AG04449 (cell line): ENCODE measurements at places on chromosomes 12 and 14.

GRCh38 chr14:90742729-90743128 is 73.5 kb downstream of the TTC7B start:
- no peak for DNase-seq

- no peak for DNase-seq
These were observed 108.1 kb downstream of the DIP2B start for GRCh38 chr12:50612882-50613281.

DNA sequence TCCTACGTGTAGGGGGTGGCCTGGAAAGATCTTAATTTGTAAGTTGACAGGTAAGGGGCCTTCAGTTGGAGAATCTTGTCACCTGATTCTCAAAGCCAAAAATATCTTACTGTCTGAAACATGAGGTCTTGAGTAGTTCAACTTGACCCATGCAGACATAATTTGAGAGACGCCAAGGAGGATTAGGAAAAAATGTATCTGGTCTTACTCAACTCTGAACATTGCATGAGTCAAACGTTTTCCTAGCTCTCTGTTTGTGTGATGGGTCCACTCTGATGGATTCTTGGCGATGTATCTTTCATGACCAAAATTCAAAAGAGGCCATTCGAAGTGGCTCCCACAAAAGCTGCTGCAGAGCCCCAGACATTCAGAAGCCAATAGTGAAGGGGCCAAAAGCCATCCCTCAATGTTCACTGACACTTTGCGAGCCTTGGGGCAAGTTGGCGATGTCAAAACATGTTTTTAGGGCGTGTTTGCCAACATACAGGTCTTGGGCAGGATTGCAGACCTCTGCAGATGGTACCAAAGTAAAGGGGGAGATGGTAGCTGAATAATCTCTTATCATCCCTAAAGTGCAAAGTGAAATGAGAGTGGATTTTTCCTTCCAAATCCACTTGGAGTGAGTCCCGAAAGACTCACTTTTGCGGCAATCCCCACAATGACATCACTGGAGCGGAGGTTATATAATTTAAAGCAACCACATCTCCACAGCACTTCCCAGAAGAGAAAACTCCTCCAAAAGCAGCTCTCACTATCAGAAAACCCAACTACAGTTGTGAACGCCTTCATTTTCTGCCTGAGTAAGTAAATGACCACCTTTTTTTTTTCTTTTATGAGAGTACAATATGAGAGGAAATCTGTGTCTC is at the start of gene BDKRB1:
TSS of gene BDKRB1 (plus strand) at position 710 of the 866 bp plus-strand sequence. CDS start 7,473 bp downstream, outside the sequence.
- DNase-seq: peak; percentile 87

DNA sequence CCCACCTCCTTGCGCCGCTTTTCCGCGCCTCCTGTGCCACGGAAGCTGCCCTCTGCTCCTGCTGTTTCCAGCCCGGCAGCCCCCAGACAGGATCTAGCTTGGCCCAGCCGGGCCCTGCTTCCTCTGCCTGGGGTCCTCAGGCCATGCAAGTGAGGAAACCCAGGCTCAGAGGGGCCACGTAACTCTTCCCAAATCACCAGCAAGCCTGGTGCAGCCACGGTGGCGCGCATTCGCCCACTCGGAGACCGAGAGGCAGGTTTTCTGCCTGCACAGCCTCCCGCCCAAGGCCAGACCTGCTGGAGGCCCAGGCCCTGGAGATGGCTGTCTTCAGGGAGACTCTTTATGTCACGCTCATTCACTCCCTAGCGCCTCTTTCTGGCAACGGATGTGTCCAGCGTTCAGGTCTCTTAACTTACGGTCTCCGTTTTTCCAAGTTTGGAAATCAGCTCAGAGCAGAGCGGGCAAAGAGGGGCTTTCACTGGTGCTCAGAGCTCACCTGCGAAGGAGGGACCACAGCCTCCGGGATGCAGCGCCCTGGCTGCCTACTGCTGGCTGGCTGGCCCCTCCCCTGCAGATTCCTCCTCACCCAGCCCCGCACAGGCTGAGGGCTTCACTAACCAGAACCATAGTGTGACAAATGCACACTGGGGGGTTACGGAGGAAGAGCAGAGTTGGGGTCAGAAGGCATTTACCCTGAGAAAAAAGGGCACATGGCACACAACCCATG is 20.6 kb upstream of the CEP170B start:
- no peak for DNase-seq

- no peak for DNase-seq
These were observed 133.8 kb downstream of the BCAT1 start for GRCh38 chr12:24815114-24815423.

DNA sequence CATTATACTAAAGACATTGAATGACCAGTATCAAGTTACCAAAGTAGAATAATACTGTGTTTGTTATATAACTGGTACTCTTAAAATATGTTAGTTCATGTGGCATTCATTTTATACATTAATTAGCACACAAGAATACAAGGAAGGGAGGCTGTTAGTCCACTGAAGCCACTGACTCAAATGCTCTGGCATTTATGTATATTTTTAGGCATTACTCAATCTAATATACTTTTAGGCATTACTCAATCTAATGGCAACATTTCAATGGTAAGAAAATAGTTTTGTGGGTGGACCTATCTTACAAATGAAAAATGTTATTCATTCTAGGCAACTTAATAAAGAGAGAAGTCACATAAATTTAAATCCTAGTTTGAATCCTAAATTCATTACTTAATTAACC is 874.4 kb upstream of the USP15 start:
- DNase-seq: no peak

DNA sequence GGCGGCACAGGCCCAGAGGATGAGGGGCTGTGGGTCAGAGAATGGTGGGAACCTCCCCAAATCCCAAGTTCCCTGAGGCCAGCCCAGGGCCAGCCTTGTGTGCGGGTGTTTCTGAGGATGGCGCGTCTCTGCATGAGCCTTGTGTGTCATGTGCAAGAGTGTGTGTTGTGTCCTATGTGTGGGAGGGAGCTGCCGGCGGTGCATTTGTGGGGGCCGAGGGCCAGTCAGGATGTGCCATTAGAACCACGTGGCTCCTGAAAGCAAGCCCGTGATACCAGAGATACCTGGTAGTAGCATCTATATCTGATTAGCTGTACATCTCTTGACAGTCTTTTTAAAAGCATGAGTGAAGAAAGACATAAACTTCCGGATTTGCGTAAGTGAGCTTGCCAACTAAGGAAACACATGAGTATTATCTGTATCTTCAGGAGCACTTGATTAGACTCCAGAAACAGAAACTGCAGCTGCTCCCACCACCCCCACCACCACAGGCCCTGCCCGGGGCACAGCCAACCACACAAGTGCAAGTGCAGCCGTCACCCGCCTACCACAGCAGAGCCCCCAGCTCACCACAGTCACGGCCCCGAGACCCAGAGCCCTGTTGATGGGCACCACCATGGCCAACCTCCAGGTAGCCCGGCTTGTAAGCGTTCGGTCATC is 19.2 kb downstream of the DDX51 start:
- DNase-seq: no peak

- DNase-seq: no peak
These were observed 877 bp downstream of the BAG5 start for GRCh38 chr14:103561381-103562178.

DNA sequence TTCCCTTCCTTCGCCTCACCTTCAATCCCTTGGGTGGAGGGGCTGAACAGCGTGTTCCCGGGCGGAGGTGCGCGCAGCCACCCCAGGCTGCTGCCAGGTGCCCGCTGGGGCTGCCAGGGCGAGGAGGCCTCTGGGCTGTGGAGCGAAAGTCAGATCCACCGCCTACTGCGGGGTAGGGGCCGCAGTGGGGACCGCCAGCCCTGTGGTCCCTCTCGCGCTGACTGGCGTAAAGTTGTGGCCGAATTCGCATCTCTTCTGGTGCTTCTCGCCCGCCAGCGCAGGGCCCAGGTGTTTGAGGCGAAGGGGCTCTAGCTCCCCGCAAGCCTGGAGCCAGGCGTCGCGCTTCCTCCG is 6.9 kb upstream of the HOXC4 start:
- no peak for DNase-seq

- DNase-seq: no peak
These were observed 271.4 kb downstream of the SSPN start for GRCh38 chr12:26466726-26467125.

- DNase-seq: peak; percentile 91
These were observed 102.7 kb upstream of the USP44 start for GRCh38 chr12:95653771-95654546.

- no peak for DNase-seq
These were observed 309.1 kb upstream of the FKBP4 start for GRCh38 chr12:2485681-2486080.

DNA sequence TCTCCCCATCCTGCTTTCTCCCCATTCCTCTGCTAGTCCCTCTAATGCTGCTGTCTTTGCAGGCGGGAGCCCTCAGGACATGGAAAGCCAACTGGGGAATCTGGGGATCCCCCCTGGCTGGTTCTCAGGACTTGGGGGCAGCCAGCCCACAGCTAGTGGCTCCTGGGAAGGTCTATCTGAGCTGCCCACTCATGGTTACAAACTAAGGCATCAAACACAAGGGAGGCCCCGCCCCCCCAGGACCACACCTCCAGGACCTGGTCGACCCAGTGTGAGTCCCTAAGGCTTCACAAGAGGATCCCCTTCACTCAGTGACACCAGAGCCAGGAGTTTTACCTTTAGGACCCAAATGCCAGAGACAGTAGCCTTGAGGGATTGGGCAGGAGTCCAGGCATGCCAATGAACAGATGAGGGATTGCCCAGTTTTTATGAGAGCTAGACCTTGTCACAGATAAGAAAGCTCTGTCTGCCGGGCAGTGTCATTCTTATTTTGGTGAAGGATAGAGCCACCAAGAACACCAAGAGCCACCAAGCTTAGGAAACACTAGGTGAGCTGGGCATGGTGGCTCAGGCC is 8.0 kb upstream of the CPNE6 start:
- DNase-seq: no peak

DNA sequence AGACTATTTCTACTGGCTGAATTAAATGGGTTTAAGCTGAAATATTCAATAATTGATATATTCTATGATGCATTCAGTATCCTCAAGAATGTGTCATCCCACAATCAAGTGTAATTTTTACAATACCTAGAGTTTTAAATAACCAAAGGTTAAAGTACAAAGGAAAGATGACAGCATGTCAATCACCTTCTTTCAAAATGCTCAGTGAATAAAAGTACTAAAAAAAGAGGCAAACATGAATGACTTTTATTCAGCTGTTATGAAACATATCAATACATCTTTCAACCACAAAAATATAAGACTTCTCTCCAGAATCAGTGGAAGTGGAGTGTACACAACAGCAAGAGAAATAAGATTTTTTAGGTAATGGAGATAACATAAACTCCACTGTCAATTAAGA is 72.0 kb downstream of the NELL2 start:
- DNase-seq: no peak

DNA sequence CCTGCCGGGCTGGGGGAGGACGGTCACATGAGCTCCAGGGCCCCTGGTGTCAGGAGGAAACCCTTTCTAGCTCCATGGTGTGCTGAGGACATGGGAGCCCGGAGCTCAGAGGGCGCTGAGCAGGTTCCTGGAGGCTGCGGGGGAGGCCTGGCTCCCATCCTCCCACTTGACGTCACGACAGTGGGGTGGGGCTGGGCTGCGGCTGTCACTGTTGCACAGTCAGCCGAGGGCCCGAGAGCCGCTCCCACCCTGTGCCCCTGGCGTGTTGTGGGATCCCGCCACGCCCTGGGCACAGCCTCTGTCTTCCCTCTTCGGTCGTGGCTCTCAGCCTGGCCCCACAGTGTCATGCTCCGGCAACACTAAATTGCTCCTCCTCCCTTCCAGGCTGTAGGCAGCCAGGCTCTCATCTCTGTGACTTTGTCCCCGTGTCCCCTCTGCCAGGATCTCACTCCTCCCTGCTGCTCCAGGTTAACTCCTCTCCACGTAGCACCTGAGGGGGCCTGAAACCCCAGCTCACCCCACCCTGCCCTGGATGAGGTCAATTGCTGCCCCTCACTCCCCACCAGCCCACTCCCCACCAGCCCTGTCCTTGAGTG is 33.0 kb downstream of the BEGAIN start:
- no peak for DNase-seq

GRCh38 chr14:70905301-70905700 is 2.0 kb upstream of the PCNX1 start:
- no peak for DNase-seq

- no peak for DNase-seq
These were observed 77.8 kb downstream of the MYF5 start for GRCh38 chr12:80794551-80794950.

DNA sequence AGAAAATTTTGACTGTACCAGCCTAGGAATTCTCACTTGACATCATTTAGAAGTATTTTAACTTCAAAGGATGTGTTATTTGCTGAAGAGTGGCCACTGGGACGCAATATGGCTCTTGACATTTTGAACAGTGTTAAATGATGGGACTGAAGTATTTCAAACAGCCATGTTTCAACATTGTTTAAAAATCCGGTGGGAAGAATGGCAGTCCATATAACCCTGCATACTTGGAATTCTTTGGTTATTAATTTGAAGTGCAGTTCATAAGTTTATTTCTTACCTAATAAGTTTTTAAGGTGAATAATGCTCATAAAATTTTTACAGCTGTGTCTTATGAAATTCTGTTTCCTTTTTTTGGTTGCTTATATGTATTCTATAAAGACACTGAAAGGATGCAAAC is 8.3 kb downstream of the TMTC2 start:
- no peak for DNase-seq

GRCh38 chr12:68977909-68978610 is 45.1 kb upstream of the CPM start:
- no peak for DNase-seq

DNA sequence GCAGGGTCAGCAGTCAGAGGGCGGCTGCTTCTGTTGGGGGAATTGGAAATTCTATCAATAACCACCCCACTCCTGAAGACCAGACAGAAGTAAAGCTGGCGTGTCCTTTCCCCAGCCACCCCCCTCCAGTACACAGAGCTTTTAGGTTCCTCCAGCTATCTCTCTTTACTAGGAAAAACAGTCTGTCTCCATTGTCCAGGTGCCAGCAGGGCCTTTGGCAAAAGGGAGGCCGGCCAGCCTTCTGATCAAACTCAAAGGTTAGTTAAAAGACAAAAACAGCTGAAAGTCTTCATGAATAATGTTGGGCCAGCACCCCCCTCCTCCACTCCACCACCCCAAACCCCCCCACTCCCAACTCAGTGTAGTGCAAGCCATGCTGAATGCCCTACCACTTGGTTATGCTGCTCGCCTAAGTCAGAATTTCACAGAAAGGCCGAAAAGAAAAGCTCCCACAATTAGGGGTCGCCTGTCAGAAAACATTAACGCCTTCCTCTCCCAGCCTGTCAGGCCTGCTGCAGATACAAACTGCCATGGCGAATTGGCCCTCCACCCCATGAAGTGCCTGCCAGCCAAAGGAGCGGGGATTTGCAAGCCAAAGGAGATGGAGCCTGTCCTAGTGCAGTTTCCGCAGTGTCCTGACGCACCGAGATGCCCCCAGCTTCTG is 8.9 kb downstream of the ASCL1 start:
- DNase-seq: no peak
